Liver (tissue), 10 donors: ENCODE measurements at places on chromosomes 16 and 17.

- no peak for DNase-seq
Observed at GRCh38 chr17:82933911-82934310, 94.1 kb upstream of the ZNF750 start.

DNA sequence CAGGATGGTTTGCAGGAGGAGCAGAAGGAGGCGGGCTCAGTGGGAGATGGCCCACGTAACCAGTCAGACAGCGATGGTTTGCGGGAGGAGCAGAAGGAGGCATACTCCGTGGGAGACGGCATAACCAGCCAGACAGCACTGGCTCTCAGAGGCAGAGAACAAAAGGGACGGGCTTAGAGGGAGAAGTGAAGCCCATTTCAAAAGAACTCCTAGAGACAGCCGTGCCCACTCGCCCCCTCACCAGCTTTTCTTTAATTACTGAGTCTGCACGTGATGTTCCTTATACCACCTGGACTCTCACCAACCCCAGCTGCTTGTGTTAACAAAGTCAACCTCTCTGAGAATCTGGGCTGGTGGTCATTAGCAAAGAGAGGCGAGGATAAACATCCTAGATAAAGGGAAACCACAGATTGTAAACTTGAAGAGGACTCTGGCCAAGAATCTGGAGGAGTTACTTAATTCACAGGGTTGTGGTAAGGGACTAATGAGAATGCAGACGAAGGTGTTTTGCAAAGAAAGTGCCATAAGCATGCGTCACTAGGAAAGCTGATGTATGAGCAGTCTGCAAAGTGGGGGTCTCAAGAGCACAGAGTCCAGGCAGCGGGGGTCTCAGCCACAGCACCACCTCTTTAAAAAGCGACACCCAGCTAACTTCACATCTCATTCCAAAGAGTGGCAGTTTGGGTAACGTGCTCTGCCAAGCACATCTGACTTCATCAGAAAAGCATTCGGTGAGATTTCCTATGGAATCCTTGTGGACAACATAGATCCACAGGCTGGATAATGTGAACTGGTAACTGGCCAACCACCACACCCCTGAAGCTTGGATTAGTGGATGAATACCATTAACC, 51.7 kb downstream of the NXN start:
- DNase-seq, result no peak

- DNase-seq, result no peak
Observed at GRCh38 chr17:73316919-73317505, 5.2 kb upstream of the CDC42EP4 start.

DNA sequence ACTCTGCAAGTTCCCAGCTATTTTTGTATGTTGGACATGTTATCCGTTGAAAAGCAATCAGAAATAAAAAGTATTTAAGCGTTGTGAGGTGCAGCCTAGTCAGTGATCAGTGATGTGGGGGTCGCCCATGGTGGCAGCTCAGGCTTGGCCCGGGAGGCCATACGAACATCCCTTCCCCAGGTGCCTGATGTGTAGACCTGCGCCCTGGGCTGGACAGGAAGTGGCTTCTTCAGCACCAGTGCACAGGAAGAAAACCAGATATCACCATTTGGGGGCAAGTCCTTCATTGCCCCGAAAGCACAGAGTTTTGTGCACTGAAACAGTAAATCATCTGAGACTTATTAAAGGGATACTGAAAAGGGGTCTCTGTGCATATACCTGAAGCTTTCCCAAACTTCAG, 98.9 kb downstream of the SOCS1 start:
- DNase-seq, result no peak

DNA sequence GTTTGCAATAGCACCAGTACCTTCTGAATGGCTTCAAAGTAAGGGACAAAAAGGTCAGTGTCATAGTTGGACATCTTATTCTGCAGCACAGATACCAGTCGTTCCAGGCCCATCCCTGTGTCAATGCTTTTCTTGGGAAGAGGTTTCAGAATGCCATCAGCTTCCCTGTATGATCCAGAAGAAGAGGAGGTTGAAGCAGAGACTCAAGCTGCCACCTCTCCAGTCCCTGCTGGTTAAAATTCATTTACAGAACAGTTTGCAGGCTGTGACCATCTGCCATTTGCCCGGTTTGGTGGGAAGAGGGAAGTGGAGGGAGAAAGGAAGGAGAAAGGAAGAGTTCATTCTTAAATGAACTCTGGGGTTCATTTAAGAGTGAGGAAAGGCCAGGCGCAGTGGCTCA, 18.4 kb upstream of the EXOSC6 start:
- no peak for DNase-seq

- no peak for DNase-seq
Observed at GRCh38 chr16:67116388-67117311, 6.9 kb downstream of the PHAF1 start.

GRCh38 chr17:6072157-6072556, 2.0 kb downstream of the WSCD1 start:
- DNase-seq, result no peak

GRCh38 chr17:35256629-35257028, 13.8 kb downstream of the SLFN5 start:
- no peak for DNase-seq

GRCh38 chr17:29557739-29558116, 9.1 kb downstream of the ABHD15 start:
- DNase-seq, result no peak

DNA sequence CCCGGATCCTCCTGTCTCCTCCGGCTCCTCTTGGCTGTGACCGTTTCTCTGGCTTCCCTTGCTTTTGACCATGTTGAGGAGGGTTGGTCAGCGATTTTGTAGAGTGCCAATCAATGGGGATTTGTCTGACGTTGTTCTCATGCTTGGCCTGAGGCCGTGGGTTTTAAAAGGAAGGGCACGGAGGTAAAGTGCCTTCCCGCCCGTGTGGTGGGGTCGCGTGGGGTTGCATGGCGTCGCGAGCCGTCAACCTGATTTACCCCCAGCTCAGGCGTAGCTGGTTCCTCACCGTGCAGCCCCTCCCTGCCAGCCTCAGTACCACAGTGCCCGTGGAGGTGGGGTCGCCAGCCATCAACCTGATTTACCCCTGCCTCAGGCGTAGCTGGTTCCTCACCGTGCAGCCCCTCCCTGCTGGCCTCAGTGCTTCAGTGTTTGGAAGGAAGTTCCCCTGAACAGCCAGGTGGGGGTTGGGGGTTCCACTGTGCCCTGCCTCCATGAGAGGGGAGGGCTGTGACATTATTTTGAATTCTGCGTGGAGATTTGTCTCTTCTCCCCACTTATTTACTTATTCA, 5.0 kb downstream of the TPSAB1 start:
- DNase-seq, result no peak

DNA sequence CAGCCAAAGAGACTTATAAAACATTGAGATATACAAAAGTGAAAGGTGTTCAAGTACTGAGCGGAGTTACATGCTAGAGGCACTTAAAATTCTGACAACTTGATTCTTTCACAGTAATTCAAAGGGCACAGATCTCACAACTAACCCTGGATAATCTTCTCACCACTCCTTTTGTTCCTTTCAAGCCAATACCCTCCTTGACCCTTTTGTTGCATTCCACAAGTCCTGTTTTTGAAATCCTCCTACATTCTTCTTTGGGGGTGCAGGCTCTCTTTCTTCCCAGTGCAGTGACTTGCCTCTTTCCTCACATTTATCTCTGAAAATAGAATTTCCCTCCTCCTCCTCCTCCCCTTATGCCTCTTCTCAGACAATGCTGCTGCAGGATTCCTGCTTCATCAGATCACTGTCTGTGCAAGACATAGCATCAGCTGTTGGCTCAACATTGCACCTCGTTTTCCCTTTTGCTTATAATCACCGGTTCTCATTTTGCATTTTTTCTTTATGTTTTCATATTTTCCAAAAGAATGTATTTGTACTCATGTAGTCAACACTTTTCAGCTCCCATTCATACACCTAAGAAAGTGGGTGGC, 199.3 kb downstream of the CDH8 start:
- no peak for DNase-seq

DNA sequence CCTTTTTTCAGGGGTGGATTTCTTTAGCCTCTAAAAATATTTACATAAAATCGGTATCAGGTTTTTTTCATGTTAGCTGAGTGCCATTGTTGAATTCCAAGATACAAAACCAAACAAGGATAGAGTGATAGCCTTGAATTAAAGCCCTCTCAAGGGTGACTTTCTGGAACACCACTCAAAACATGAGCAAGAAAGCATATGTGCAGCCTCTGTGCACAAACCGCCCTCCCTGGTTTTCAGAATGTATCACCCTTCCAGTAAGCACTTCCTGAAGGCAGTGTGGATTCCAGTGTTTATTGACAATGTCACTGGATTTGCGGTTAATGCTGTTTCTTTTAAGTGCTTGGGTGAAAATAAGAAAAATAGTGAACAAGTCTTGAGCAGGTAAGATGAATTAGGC, 597.7 kb downstream of the TMEM114 start:
- DNase-seq, result no peak

GRCh38 chr16:81095953-81096714, at the start of gene GCSH:
Gene GCSH, minus strand, starts transcription at chr16:81096395. Its CDS starts 117 bp downstream, at chr16:81096278.
- peak; percentile 98 for DNase-seq

GRCh38 chr16:75265911-75266701, 14.7 kb upstream of the BCAR1 start:
- peak; percentile 72 for DNase-seq

GRCh38 chr16:28063591-28064061, at the start of gene GSG1L:
Gene GSG1L, minus strand, starts transcription at chr16:28063714. Its CDS starts 290 bp downstream, at chr16:28063424.
- DNase-seq, result no peak

DNA sequence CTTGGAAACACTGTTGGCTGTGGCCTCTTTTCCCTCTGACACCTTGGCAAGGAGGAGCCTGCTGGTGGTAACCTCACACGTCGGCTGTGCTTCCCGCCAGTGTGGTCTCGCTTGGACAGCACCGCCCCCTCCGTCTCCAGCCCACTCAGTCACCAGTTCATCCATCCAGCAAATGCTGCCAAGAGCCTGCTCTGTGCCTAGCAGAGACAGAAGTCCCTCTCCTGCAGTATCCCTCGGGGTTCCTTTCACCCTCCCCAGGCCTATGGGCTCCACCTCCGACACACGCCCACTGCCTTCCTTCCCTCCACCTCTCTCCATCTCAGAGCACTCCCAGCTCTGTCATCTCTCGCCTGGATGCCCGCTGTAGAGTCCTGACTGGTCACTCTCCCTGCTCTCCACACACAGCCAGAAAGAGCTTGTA, 12.3 kb downstream of the CACNG4 start:
- DNase-seq, result no peak

DNA sequence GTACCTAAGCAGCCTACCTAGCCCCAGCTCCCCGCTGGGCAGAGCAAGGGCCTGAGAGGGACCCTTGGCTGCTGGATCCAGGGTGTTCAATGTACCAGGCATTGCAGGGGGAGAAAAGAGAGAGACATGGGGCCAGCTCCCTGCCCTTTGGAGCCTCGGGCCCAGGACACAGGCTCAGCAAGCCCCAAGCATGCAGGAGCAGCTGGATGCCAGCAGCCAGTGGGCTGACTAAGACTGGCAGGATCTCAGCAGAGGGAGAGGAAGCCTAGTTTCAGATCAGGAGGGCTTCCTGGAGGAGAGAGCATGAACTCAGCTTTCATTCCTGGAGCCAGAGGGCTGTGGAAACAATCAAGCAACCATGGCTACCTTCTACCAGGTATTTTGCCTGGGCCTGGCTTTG, 82.0 kb upstream of the NKD1 start:
- no peak for DNase-seq

DNA sequence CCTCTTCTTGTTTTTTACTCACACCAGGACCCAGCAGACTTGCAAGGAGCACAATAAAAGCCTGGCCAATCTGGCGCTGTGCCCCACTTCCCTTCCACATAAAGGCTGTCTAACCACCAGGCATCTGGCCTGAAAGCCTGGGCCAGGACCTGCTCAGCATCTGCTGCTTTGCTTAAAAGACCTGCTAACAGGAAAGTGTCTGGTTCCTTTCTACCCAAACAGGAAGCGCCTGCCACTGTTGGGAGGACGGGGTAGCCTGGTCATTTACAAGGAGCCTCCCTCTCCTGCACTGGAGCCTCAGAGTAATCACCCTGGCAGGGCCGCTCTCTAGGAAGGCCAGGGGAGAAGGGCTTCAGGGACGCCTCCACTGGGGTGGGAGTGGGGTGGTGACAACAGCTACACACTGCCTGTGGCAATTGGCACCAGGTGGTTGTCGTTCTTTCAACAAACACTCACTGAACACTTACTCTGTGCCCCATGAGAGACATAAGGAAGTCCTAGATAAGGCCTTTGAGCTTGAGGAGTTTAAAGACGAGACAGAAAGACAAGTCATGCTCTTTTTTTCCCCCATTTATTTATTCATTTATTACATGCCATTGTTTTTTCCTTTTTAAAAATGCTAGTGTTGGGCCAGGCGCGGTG, 6.3 kb upstream of the MMP28 start:
- no peak for DNase-seq

DNA sequence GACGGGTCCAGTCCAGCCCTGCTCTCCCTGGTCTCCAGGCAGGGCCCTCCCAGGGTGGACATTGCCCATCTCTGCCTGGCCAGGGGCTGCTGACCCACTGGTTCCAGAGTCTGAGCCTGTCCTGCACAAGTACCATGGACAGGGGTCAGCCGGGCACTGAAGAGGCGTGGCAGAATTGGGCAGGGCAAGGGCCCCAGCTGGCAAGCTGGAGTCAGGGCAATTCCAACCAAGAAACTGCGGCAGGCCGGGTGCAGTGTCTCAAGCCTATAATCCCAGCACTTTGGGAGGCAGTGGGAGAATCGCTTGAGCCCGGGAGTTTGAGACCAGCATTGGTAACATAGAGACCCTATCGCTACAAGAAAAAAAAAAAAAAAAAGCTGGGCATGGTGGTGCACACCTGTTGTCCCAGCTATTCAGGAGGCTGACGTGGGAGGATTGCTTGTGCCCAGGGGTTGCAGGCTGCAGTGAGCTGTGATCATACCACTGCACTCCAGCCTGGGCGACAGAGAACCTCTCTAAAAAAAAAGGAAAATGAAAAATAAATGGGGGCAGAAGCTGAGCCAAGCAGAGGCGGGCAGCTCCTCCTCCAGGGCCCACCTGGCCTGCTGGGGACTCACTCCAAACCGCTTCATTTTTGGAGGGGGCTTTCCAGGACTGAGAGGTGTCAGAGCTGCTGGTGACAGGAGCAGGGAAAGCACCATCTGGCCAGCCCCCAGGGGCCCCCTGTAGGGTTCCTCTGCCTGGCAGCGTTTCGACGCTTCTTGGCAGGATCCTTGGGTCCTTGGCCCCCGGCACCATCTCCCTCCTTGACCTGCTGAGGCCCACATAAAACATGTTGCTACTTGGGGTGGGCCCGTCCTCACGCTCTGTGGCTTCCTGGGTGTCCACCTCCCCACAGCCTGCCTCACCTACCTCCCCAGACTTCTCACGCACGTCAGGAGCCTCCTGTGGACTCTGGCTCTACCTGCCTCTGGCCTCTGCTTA, 2.9 kb upstream of the MAFG start:
- no peak for DNase-seq

DNA sequence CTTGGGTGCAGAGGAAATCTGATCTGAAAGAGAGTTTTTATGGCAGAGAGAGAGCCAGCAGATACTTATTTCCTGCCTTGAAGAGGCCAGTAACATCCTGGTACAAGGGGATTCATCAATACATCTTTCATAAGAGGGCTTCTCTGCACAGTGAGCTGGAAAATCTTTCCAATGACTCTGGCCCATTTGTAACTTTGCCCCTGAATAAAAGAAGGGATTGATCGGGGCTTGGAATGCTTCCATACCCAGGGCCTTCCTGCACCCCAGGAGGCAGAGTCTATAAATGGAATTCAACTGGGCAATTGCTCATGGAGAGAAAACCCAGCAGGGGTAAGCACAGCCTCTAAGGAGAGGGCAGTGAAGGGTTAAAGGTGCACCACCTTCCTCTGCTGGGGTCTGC, 163.3 kb downstream of the XYLT1 start:
- DNase-seq, result no peak

- DNase-seq, result no peak
Observed at GRCh38 chr17:76147211-76148014, 6.4 kb upstream of the FOXJ1 start.

- DNase-seq, result no peak
Observed at GRCh38 chr17:7850701-7851437, 4.0 kb upstream of the TMEM88 start.
